Stimulated activated CD8-positive, alpha-beta memory T cell treated with anti-CD3 and anti-CD28 coated beads, Interleukin-7, amount 100 ng/mL, for 24 hours (primary cell): ENCODE measurements at places on chromosomes 1 and 21.

- no peak for DNase-seq
Measured at GRCh38 chr1:31159869-31160611, 79.6 kb downstream of the NKAIN1 start.

DNA sequence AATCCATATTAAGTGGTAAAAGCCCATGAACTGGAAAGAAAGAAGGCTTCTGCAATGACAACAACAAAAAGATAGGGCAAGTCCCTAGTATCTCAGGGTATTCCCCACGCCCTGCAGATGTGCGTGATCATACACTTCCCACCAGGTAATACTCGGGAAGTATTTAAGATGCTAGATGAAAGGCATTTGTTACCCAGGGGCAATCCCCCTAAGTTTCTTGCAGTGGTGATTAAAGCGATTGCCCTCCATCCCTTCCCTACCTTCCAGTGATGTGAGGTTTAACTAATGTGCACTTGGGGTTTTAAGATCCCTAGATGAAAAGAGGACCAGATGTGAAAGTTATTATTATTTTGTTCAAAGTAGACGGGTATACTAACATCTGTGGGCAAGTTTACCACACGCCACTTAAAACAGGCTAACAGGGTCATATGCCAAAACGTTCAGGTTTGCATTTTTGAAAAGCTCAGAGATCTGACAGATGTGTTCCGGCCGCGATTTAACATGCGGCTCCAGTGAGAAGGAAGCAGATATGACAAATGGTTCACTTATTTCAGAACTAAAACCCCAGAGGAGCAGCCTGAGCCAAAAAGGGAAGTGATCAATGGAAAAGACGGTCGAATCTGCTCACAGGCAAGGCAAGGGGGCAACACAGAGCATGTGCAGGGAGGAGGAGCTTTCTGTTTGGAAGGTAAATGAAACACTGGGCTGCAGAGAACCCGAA is 17.4 kb downstream of the TIAM1 start:
- peak; percentile 19 for DNase-seq

DNA sequence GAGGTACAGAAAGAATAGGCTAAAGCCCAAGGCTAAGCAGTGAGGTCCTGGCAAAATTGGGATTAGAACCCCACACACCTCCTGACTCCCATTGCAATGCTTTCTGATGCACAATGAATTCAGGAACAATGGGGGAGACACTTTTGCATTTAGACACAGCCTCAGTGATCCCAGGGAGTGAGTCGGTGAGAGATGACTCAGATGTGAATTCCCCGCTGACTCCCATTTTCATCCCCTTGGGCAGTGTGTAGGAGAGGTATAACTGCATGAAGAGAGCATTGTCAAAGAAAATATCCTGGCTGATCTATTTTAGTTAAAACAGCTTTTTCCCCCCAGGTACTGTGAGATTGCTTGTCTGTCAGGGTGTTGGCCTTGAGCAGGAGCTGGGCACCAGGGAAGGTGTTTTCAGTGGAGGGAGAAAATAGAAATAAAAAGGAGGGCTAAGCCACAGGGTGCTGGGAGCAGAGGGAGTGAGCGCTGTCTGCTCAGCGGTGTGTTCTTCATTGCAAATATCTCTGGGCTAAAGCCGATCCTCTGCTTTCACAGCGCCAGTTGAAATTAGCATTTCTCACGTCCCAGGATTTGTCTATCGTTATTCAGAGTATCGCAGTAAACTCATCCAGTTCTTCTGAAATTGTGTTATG is 247.7 kb upstream of the PTBP2 start:
- DNase-seq: no peak

GRCh38 chr1:72705921-72706320 is 423.6 kb upstream of the NEGR1 start:
- no peak for DNase-seq

DNA sequence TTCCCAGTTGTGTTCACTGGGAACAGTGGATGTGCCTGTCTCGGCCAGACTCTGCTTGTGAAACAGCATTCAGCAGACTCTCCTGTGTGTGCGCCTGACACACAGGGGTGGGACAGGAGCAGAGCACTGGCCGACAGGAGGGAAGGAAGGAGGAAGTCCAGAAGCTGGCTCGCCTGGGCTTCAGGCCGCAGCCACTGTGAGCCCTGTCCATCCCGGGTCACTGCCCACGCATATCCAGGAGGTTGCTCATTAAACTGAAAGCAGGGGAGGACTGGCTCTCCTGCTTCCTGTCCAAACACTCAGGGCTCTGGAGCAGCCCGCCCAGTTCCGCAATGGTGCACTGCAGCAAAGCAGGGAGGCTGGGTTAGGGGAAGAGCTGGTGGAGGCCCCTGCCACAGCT is 218.7 kb upstream of the VAMP3 start:
- DNase-seq: no peak

- DNase-seq: no peak
Measured at GRCh38 chr1:17108360-17108759, 10.9 kb downstream of the PADI2 start.

DNA sequence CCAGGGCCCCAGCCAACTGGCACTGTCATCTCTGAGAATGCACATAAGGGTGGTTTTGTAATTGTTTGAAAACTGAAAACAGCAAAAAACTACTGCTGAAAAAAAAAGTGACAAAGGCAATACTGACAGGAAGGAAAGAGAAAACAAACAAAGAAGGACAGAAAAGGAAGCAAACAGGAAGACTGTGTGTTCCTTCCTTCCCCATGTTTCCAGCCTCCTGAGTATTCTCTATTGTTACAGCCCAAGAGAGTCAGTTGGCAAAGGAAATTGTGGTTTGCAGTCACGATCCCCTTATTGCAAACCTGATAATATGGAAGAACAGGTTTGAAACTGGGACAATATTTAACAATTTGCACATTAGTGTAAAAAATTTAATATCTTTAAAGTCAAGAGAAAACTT is 1177.6 kb downstream of the PLA2G4A start:
- no peak for DNase-seq

GRCh38 chr1:58874342-58874741 is 90.5 kb upstream of the JUN start:
- DNase-seq: no peak

- no peak for DNase-seq
Measured at GRCh38 chr1:98145655-98146054, 224.8 kb upstream of the DPYD start.

- no peak for DNase-seq
Measured at GRCh38 chr1:12215118-12215961, 14.5 kb upstream of the VPS13D start.

GRCh38 chr1:231808116-231808515 is 181.5 kb downstream of the DISC1 start:
- no peak for DNase-seq
